GM18507 (cell line): ENCODE measurements at places on chromosomes 12 and 14.

GRCh38 chr14:90911121-90911520 is 94.9 kb upstream of the TTC7B start:
- no peak for DNase-seq

GRCh38 chr12:503111-503761 is 43.5 kb downstream of the B4GALNT3 start:
- DNase-seq = no peak

DNA sequence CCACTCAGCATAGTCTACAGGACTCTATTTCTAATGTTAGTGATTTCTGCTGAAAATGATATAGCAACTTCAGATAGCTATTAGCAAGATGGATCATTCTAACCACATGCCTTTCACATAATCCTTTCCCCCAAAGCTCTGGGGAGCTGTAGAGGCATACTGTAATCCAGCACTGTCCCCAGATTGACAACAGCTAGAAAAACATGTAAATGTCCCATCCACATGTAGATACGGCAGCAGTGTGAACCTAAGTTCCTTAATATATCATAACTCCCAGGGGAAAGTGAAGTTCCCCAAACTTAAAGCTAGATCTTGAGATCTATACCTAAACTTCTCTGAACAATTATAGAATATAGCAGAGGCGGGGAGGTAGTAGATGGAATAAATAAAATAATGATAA is 14.0 kb downstream of the ZNF664 start:
- no peak for DNase-seq

DNA sequence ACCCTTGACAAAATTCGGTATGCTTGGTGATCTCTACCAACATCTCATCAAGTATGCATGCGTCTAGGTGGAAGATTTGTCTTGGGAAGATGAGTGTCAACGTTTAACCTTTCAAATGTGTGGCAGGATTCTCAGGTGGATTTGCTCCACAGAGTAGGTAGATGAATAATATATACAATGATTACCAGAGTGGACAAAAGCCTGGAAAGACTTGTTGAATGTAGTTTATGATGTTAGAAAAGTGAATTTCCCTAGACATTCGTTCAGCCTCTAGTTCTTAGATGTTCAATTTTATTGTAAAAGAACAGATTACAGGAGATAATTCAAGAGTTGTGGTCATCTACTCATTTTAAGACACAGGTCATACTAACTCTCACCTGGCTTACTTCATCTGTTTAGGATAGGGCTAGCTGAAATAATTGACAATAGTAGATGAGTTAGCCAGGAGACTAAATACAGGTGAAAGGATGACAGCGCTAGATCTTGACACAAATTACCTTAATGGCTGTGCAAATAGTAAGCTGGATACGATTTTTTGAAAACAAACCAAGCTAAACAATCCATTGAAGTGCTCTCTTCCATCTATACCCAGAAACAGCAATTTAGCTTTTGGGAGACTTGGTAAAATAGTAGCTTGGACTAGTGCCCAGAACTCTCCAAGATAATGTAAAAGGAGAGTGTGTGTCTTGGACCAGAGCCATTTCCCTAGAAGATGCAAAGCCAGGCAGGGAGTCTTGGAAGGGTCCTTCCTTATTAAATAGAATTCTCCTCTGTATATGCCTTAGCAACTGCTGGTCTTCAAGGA is 168.0 kb downstream of the DACT1 start:
- no peak for DNase-seq

DNA sequence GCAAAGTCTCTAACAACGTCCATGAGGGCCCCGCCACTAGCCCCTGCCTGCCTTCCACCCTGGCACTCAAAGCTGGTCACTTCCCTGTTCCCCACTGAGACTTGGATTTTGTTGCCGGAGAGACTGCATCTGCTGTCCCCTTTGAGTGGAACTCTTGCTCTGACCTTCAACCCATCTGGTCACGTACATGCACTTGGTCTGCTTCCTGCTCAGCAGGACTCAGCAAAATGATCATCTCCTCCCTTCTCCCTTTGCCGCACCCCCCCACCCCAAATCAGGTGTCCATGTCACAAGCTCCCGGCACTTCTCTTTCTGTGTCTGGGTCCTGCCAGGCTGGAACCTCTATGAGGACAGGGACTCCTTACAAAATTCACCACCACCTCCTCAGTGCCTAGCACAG is 180.9 kb downstream of the CHST11 start:
- DNase-seq = no peak

DNA sequence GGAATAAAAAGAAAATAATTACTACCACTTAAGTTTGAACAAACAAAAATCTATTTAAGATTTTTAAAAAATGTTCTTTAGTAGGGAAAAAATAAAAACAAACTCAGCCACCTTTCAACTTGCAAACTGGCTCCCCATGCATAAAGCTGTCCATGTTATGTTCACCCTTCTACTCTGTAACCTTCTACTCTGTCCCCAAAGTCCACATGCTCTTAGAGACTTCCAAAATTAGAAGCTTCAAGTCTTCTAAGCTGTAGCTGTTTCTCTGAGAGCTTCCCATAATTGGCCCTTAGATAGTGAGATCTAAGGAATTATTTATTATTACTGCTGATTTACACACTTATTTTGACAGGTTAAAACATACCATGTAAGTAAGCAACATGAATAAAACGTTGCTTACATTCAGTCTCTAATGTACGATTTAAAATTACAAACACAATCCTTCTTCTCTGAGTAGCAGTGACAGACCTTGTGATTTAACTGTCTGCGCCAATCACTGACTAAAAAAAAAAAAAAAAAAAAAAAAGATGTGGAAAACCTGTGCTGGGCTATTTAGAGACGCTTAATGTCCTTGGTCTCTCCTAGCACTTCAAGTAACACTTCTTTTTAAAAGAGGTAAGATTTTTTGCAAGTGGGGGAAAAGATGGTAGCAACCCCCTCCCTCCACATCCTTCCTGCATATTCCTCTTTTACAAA is 28.3 kb upstream of the GRIP1 start:
- no peak for DNase-seq

- no peak for DNase-seq
Measured at GRCh38 chr14:71961972-71962371, 29.7 kb downstream of the RGS6 start.

GRCh38 chr14:91406982-91407381 is 10.6 kb downstream of the CCDC88C start:
- DNase-seq = no peak

- DNase-seq = no peak
Measured at GRCh38 chr12:116698116-116698515, 39.8 kb downstream of the SPRING1 start.

DNA sequence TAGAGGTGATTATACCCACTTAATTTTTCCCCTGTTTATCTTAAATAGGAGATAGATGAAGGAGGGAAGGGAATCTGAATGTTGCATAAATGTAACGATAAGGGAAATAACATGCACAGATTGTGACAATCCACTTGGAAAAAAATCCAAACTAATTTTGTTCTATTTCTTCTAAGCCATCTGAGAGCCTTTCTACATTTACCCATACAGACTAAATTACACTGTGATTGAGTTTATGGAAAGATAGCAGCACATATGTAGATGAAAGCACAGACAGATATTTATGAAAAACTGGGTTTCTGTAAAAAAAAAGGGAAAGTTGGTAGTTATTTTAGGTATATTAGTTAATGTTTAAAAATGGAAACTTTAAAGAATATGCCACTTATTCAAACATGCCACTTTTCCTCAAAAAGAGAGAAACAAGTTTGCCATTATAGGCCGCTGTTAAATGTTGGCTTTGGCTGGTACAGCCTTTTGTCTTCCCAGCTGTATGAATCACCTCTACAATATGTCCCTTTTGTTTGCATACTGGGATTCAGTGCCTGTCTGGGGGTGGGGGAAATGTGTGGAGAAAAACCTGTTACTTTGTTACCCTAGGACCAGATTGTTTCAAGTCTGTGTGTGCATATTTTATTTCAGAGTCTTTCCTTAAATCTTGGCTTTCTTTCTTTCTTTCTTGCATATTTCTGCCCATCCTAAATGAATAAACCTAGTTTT is 470.2 kb upstream of the LMO3 start:
- no peak for DNase-seq

DNA sequence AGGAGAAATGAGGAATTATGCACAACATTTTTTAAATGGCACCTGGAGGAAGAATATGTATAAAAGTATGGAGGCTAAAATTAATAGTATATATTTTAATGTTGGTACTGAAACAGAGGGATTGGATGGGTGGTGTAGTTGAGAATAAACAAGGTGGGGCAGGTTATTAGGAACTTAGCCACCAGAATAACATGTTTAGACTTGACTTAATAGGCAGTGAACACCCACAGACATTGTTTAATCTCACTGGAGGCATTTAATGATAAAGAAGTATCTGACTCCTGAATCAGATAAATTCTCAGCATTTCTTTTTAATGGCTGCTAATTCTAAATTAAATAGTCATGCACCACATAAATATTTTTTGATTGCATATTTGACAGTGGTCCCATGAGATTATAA is 139.7 kb downstream of the CNTN1 start:
- DNase-seq = no peak

DNA sequence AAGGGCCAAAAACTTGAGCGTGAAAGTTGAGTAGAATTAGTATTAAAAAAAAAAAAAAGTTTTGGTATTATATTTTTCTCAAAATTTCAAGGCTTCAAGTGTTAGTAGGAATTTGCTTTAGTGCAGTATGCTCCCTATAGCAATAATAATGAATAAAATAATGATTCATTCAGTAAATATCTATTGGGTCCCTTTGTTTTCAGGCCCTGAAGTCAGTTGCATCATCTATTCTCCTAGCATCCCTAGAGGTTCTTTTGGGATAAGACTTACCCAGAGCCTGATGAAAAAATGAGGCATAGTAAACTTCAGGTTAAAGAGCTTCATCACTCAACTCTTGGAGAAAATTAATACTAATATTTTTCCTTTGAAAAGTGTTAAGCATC is 1.1 kb downstream of the KMT5A start:
- no peak for DNase-seq

DNA sequence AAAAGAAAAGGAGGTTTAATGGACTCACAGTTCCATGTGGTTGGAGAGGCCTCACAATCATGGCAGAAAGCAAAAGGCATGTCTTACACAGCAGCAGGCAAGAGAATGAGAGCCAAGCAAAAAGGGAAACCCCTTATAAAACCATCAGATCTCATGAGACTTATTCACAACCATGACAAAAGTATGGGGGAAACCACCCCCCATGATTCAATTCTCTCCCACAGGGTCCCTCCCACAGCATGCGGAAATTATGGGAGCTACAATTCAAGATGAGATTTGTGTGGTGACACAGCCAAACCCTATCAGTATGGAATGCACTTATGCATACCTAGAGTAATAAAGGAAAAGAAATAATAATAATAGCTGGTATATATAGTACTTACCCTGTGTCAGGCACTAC is 4.5 kb upstream of the GLIPR1 start:
- no peak for DNase-seq

DNA sequence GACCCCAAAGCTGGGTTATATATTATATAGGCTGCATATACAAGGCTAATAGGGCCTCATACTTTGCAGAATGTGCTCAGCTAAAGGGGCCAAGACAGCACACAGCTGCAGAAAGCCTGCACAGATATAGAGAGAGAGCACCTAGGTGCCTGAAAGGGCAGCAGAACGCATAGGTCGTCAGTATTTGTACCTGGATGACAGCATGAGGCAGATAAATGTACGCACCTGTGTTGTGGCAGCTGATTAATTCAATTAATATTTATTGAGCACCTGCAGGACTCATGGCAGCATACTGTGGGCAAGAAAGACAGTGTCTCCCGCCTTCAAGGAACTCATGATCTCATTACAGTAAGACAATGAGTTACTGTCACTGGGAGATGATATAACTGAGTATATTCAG is 33.4 kb downstream of the SPTB start:
- DNase-seq = no peak

DNA sequence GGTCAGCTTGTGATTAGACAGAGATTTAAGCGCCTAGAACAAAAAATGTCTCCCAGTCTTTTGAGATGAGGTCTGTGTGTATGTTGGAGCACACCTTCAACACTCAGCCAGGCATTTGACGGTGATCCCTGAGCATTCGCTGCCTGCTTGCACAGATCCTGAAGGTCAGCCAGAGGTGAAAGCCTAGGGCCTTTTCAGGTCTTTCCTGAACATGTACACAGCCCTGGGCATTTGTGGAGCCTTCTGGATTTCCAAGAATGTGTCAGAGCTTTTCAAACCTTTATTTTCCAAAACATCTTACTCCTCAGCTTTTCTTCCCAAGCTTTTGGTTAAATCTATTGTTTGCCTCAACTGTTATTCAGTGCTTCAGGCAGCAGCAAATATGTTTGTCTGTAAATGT is 59.1 kb upstream of the AMN start:
- no peak for DNase-seq

DNA sequence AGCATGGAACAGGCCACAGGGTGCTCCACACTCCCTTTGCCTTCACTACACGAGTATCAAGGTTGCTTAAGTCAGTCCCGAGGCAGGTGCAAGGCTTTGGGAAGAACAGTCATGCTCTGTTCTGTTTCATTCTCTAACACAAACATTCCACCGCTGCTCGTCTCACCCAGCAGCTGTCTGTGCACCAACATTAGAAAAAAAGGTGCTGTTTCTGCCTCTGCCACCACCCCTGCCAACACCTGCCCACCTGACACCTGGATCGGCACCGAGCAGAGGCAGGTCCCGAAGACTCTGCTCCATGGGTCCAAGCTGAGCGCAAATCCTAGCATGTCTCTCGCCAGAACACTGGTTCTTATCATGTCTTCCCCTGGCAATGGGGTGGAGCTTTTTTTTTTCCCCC is 347.7 kb downstream of the TMEM132D start:
- DNase-seq = no peak

- no peak for DNase-seq
Measured at GRCh38 chr12:107894589-107894988, 120.1 kb downstream of the ASCL4 start.

DNA sequence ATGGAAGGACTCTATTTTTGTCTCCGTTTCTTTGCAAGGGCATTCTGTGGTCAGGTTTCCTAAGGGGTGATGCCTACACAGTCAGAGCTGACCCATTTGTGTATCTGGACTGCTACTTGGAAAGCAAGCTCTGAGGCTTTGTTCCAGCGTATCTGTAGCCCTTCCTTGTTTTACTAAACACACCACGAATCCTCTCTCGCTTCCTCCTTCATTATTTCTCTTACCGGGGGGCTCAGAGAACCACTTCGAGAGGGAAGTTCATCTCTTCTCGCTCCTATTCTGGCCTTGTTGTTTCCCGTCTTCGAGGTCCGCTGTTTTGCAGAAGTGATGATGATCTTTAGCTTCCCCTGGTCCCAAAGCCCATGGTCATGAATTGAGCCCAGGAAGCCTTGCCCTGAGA is 164.7 kb downstream of the SSPN start:
- DNase-seq = no peak

DNA sequence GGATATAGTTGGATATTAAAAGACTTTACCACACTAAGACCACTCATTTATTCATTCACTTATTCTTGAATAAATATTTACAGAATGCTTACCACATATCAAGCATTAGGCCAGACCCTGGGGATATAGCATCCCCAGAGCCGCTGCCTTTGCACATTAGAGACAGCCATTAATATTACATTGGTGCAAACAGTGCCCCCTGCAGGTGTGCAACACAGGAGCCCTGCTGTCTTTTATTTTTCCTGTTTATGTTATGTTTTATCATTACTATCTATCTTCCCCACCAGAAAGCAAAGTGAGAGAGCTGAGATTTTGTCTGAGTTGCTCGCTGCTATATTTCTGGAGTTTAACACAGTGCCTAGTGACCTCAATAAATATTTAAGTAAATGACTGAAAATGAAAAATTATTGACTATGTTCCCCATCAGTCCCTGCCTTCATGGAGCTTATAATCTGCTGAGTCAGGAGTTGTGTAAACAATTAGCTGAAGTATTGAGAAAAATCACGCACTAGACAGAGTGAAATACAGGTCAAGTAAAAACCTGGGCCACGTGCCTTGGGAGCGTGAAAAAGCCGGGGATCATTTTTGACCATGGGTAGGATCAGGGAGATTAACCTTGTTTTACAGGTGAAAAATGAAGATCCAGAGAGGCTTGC is 301.6 kb downstream of the PCNX1 start:
- DNase-seq = no peak
